Activated naive CD8-positive, alpha-beta T cell treated with anti-CD3 and anti-CD28 coated beads, Interleukin-2, amount 50 U/mL, for 24 hours (primary cell): ENCODE measurements at places on chromosomes 5 and 9.

DNA sequence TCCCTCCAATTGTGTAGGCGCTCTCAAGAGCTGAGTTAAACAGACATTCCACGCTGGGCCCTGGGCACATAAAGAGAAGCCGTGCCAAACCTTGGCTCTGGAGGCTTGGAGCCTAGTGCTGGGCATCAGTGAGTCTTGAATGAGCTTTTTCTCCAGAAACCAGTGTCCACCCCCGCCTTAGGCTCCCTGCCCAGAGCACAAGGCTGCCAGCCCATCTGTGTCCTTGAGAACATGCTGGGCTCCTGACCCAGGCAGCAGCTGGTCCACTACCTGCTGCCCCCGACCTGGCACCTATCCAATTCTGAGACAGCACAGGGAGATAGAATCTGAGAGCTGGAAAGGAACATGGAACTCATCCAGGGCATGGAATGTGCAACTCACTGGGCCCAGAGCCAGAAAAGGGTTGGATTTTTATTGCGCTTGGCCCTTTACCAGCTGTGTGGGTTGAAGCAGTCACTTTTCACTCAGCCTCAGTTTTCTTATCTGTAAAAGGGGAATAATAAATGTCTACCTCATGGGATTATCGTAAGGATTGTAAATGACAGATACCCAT, 92.4 kb upstream of the CPLX2 start:
- H3K36me3 ChIP-seq, result no peaks in the 10 kb centered on the region
- no peak overlapping the region for H3K27ac ChIP-seq
- H3K4me1 ChIP-seq, result no peaks in the 10 kb centered on the region

- H3K36me3 ChIP-seq, result peaks cover 43% of the 10 kb centered on the region
- H3K27ac ChIP-seq, result peak overlapping the region; percentile 4
- no peak overlapping the region for H3K4me3 ChIP-seq
- H3K4me1 ChIP-seq, result peaks cover 96% of the 10 kb centered on the region
These were observed 7.5 kb downstream of the DIAPH1 start for GRCh38 chr5:141611289-141611688.

DNA sequence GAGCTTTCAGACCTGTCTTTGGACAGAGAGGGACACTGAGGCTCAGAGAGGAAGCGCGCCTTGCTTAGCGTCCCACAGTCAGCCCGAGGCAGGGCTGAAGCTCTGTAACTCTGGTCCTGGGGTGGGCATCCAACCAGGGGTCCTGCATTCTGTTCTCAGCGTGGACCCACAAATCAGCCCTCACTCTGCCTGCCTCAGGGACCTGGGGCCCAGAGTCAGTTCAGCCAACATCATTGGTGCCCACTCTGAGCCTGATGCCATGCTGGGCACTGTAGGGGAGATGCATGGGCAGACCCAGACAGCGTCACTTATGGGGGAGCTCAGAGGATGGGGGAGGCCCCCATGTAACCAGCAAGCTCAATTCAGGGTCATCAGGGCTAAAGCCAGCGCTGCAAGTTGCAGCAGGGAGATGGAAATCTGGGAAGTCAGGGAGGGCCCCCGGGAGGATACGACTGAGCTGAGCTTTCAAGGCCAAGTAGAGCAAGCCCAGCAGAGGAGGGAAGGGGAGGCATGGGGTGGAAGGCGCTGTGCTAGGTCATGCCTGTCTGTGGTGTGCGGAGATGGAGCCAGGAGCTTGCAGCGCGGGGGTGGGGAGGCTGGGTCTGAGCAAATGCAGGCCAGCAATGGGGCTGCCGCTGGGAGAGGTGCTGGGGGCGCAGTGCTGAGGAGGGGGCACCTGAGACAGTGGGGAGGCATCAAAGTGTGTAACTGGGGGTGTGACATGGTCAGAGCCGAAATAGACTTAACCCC, 21.1 kb downstream of the CORO2A start:
- H3K27ac ChIP-seq, result no peak overlapping the region
- H3K27me3 ChIP-seq, result no peaks in the 10 kb centered on the region
- no peaks in the 10 kb centered on the region for H3K36me3 ChIP-seq
- no peak for DNase-seq

- H3K27ac ChIP-seq, result no peak overlapping the region
- no peaks in the 10 kb centered on the region for H3K36me3 ChIP-seq
These were observed 49.6 kb upstream of the TNFSF15 start for GRCh38 chr9:114855488-114855887.

- no peaks in the 10 kb centered on the region for H3K27me3 ChIP-seq
- no peak overlapping the region for H3K27ac ChIP-seq
- no peak for DNase-seq
- H3K4me1 ChIP-seq, result peaks cover 14% of the 10 kb centered on the region
- no peak overlapping the region for H3K4me3 ChIP-seq
These were observed 18.5 kb downstream of the TMC1 start for GRCh38 chr9:72539824-72540347.

GRCh38 chr5:83077662-83078261, 415 bp downstream of the XRCC4 start:
- DNase-seq, result peak; percentile 19
- peaks cover 27% of the 10 kb centered on the region for H3K36me3 ChIP-seq
- peak overlapping the region; percentile 99 for H3K27ac ChIP-seq

GRCh38 chr5:78896132-78896531, 89.0 kb downstream of the ARSB start:
- H3K4me1 ChIP-seq, result peaks cover 4% of the 10 kb centered on the region
- no peak for DNase-seq
- no peaks in the 10 kb centered on the region for H3K27me3 ChIP-seq
- peaks cover 26% of the 10 kb centered on the region for H3K36me3 ChIP-seq
- H3K4me3 ChIP-seq, result no peak overlapping the region
- H3K27ac ChIP-seq, result no peak overlapping the region

DNA sequence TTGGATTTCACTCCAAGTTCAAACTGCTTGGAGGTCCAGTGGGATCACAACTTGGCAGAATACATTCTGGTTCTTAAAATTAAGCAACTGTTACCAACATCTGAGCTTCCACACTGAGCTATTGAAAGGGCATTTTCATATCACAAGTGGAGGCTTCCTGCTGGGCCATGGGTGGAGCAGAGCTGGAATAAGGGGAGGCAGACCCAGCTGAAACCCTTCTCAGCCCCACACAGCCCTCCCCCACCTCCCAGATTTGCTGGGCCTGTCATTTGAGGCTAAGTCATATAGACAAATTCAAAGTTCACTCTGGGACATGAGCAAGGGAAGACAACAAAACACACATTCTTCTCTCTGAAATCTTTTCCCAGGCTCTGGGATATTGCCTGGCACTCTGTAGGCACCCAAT, 79.9 kb downstream of the ACTL7B start:
- no peaks in the 10 kb centered on the region for H3K36me3 ChIP-seq
- no peak overlapping the region for H3K4me3 ChIP-seq
- DNase-seq, result no peak
- no peaks in the 10 kb centered on the region for H3K4me1 ChIP-seq

DNA sequence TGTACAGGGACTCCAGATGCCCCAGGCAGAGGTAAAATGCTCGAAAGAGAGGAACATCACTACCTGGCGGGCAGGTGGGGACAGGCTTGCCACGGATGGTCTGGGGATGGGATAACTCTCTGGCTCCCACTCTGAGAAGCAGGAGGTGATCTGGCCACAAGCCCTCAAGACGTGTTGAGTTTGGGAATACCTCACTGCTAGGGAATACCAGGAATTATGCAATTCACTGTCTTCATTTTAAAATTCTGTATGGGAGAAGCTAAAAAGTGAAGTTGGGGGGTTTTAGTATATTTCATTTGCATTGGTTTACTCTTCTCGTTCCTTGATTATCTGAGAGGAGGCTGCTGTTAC, 510.4 kb downstream of the CCDC171 start:
- H3K36me3 ChIP-seq, result no peaks in the 10 kb centered on the region
- H3K4me3 ChIP-seq, result no peak overlapping the region
- H3K27me3 ChIP-seq, result no peaks in the 10 kb centered on the region
- H3K27ac ChIP-seq, result peak overlapping the region; percentile 80

DNA sequence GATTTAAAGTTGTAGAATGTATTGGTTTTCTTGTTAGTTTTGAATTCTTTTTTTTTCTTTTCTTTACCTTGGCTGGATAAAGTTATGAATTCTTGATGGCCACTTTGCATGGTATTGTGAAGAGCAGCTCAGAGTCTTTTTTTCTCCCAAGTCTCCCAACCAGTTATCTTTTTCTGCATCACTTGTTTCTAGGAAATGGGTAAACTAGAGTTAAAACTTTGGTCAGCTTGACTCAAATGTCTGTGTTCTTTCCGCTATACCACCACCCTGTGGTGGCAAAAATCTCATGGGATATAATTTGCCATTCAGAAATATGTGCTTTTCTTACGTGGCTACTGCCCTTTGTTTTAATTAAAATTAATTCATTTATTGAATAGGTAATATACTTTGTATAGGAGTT, 113.2 kb downstream of the UNC13B start:
- H3K4me3 ChIP-seq, result no peak overlapping the region
- DNase-seq, result no peak
- peaks cover 11% of the 10 kb centered on the region for H3K27me3 ChIP-seq
- peaks cover 2% of the 10 kb centered on the region for H3K36me3 ChIP-seq

DNA sequence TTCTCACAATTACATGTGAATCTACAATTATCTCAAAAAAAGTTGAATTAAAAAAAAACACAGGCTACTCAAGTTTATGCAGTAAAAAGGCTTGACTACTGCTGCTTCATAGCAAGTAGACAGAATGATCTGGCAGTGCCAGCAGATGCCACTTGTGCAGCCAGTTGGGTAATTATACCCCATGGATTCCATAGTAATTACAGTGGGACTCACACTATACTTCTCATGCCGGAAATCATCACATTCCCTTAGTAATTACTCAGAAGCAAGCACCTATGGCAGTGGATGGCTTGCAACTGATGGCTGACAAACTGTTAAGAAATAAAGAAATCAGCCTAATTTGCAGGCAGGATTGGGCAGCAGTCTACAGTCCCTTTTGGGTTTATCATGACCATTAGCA, 463.2 kb upstream of the KLF4 start:
- peaks cover 2% of the 10 kb centered on the region for H3K36me3 ChIP-seq
- H3K4me3 ChIP-seq, result no peak overlapping the region
- no peak for DNase-seq
- no peak overlapping the region for H3K27ac ChIP-seq
- no peaks in the 10 kb centered on the region for H3K4me1 ChIP-seq

DNA sequence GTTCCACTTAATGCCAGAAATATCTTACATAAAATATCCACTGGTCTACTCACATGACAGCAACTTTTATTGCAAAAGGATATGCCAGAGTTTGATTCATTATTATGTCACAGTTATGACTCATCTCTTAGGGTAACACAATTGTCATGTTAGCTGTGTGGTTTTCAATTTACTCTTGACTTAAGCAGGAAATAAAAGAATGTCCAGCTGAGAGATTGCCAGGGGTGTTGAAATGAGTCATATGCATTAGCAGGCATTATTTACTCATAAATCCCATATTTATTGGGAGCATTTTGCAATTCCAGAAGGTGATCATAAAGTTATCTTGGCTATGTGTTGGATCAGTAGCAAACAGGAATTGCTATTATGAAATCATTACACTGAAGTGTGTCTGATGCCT, 1164.6 kb upstream of the CDH18 start:
- no peak overlapping the region for H3K4me3 ChIP-seq
- no peaks in the 10 kb centered on the region for H3K36me3 ChIP-seq
- no peaks in the 10 kb centered on the region for H3K27me3 ChIP-seq
- DNase-seq, result no peak

DNA sequence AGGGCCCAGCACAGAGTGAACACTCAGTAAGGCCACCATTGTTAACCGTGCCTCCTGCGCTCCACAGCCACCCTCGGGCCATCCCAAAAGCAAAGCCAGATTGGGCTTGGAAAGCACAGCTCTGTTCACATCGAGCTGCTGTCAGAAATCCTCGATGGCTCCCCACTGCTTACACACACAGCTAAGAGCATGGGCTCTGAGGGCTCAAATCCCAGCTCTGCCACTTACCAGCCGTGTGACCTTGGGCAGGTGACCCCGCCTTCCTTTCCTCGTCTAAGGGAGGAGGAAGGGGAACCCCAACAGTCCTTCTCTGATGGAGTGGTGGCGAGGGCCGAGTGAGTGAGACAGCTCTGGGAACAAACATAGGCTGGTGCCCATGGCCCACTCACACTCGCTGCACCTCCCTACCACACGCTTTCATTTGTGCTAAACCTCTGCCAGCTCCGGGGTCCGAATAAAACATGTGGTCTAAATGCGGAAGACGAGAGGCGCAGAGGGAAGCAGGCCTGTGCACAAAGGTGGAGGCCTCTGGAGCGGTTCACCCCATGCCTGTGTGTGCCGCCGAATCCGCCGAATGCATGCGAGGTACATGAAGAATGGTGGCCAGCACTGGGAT, 139.3 kb downstream of the PAX5 start:
- no peaks in the 10 kb centered on the region for H3K4me1 ChIP-seq
- no peak overlapping the region for H3K27ac ChIP-seq
- no peak for DNase-seq
- H3K27me3 ChIP-seq, result peaks cover 8% of the 10 kb centered on the region
- no peak overlapping the region for H3K4me3 ChIP-seq

GRCh38 chr5:56110646-56111403, 116.1 kb upstream of the IL6ST start:
- no peak overlapping the region for H3K4me3 ChIP-seq
- no peaks in the 10 kb centered on the region for H3K36me3 ChIP-seq
- no peak overlapping the region for H3K27ac ChIP-seq

GRCh38 chr5:72046106-72046505, 61.2 kb upstream of the MAP1B start:
- no peaks in the 10 kb centered on the region for H3K4me1 ChIP-seq
- no peak overlapping the region for H3K27ac ChIP-seq
- no peak for DNase-seq
- H3K36me3 ChIP-seq, result no peaks in the 10 kb centered on the region

- H3K27me3 ChIP-seq, result peaks cover 2% of the 10 kb centered on the region
- H3K27ac ChIP-seq, result no peak overlapping the region
- DNase-seq, result no peak
These were observed 758 bp upstream of the PDCD1LG2 start for GRCh38 chr9:5509573-5509972.

DNA sequence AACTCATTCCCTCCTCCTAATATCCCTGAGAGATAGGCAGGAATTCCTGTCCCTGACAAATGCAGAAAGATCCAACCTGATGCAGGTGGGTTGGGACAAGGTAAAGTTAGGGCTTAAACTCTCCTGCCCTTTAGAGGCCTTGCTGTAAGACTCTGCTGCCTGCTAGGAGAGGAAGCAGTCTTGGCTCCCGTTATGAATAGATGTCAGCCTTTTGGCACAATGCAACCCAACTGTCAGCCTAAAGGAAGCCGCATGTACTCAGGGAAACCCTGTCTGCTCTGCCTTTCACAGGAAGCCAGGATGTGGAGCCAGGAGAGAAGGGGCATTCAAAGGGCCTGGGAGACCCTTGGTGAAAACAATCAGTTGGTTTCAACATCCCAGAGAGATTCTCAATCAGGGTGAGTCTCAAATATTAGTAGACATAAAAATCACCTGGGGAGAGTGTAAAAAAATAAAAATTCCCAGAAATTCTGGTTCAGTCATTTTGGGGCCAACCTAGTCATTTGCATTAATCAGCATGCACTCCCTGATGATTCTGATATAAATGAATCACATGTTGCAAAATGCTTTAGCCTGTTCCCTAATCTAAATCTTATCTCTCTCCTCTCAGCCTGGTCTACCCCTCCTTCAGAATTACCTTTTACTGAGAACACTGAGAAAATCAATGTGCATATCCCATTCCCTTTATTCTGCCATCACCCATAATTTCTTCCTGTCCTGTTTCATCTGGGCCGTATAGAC, 136.2 kb upstream of the TRIM32 start:
- H3K4me3 ChIP-seq, result no peak overlapping the region
- peaks cover 5% of the 10 kb centered on the region for H3K4me1 ChIP-seq
- H3K27me3 ChIP-seq, result no peaks in the 10 kb centered on the region
- H3K36me3 ChIP-seq, result no peaks in the 10 kb centered on the region
- no peak overlapping the region for H3K27ac ChIP-seq
- no peak for DNase-seq
